ENCODE measurements at places on chromosomes 5 and 9.

- DNase-seq, result no peak
Measured at GRCh38 chr9:13113751-13114150, 165.7 kb downstream of the MPDZ start.

GRCh38 chr9:18638371-18639249 lies 164.7 kb downstream of the ADAMTSL1 start:
- no peak for DNase-seq

GRCh38 chr9:129851821-129852220 lies 16.6 kb downstream of the USP20 start:
- no peak for DNase-seq

DNA sequence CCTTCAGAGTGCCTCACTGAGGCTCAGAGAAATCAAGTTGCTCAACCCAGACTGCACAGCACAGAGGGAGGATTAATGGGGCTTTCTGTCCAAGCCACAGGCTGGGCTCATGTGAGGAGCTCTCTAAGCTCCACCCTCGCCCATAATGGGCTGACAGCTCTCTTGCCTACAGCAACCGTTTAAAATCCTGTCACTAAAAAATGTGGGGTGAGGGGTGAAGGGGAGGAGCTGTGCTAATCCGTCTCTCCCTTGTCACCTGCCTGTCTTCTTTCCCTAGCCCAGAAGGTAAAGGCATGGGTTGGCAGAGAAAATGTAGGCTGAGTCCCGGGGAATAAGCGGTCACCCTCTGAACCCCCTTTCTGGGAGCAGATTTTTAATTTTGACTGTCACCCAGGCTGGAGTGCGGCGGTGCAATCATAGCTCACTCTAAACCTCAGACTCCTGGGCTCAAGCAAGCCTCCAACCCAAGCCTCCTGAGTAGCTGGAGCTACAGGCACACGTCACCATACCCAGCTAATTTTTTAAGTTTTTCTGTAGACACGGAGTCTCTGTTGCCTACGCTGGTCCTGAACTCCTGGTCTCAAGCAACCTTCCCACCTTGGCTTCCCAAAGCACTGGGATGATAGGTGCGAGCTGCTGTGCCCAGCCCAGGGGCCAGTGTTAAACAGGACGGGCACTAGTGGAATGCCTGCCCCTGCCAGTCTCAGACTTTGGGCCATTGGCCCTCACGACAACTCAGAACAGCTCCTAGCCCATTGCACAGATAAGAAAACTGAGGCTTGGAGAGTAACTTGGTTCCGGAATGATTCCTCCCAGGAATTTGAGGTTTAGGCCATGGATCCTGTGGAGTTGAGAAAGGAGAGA lies 89.5 kb downstream of the LMX1B start:
- no peak for DNase-seq
